ENCODE measurements at places on chromosomes 1 and 21.

GRCh38 chr21:27101523-27101922 lies 134.6 kb upstream of the ADAMTS5 start:
- peak; percentile 24 for DNase-seq

- DNase-seq = no peak
These were observed 151.1 kb downstream of the ZNF281 start for GRCh38 chr1:200258447-200259375.

DNA sequence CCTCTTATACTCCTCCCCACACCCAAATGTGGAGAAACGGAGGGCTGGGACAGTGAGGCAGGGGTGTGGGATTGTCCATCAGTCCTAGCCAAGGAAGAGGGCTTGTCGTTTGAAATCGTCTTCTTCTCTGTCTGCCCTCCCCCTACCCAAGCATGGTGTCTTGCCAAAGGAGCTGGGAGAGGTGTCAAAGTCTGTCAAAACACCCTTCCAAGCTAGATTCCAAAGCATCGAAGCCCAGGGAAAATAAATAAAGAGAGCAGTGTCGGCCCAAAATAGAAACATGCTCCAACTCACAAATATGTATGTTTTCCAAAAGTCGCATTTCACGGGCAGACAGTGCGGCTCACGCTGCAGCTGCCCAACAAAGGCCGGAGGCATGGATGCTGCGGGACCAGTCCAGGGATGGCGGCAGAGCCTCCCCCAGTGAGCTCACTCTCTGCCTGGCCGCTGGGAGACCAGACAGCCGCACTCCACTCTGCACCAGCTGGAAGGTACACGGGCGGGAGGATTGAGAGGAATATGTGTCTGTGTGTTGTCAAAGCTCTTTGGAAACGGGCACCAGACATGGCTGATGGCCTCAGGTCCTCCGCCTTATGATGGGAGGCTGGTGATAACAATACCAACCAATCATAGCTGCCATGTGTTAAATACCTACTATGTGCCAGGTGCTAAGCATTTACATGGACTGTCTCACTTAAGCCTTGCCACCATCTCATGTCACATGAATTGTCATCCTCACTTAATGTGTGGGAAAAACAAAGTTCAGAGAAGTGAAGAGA lies 3.9 kb downstream of the DISP3 start:
- no peak for DNase-seq

- no peak for DNase-seq
These were observed 945.5 kb downstream of the TTLL7 start for GRCh38 chr1:83053446-83053845.

DNA sequence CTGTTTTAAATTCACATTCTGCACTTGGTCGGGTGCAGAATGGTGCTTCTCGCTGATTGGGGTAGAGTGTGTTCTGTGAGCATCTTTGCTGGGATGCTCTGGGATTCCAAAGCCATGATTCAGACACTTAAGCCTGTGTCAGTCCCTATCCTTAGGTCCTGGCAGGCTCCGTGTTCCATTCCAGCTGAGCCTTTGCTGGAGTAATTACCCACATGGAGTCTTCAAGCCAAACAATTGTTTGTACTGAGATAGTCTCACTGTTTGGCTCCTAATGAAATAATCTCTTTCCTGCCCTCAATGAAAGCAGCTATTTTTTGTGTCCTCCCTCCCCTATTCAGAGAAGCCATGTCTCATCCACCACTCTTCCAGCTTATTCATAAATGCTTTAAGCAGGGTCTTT lies 18.7 kb downstream of the SMAP2 start:
- DNase-seq = no peak

DNA sequence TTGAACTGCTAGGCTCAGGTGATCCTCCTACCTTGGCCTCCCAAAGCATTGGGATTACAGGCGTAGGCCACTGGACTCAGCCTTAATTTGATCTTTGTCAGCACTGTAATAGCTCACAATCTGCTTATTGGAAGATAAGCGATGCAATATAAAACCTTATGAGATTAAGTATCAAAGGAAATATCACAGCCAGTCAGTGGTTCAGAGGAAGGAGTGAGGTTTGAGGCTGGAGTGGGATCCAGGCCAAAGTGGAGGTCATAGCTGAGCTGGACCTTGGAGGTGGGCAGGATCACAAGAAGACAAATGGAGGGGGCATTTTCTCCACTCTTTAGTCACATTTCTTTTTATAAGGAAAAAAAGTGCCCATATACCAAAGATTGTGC lies 228.5 kb downstream of the RHOU start:
- no peak for DNase-seq

- DNase-seq = no peak
These were observed 22.6 kb downstream of the PODN start for GRCh38 chr1:53084589-53084971.

DNA sequence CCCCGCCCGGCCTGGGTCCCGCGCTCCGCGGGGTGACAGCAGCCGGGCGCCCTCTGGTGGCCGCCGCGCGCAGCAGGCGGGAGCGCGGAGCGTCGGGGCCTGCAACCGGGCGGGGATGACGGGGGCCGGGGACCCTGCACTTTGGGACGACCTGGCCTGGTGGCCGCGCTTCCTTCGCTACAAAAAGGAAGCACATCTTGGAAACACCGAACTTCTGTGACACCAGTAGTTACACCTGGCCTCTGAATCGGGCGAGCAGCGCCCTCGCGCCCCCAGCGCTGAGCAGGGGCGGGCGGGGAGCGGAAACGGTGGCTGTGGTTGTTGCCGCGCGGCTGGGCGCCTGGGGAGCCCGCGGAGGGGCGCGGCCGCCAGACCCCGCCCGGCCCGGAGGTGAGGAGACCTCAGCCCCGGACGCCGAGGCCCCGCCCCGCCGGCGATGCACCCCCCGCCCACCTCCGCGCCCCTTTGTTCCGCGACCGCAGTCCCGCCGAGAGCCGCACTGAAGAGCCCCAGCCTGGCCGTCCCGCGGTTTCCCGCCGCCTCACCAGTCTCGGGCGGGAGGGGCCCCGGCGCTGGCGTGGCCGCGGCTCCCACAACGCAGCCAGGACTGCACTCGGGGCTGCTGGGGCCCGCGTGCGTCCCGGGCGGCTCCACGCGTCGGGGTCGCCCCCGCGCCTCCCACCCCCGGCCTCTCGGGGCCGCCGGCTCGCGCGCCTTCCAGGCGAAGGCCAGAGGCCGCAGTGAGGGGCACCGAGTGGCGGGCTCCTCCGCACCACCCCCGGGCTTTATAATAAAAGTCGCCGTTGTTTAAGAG lies 59.3 kb downstream of the H3-3A start:
- DNase-seq = no peak

DNA sequence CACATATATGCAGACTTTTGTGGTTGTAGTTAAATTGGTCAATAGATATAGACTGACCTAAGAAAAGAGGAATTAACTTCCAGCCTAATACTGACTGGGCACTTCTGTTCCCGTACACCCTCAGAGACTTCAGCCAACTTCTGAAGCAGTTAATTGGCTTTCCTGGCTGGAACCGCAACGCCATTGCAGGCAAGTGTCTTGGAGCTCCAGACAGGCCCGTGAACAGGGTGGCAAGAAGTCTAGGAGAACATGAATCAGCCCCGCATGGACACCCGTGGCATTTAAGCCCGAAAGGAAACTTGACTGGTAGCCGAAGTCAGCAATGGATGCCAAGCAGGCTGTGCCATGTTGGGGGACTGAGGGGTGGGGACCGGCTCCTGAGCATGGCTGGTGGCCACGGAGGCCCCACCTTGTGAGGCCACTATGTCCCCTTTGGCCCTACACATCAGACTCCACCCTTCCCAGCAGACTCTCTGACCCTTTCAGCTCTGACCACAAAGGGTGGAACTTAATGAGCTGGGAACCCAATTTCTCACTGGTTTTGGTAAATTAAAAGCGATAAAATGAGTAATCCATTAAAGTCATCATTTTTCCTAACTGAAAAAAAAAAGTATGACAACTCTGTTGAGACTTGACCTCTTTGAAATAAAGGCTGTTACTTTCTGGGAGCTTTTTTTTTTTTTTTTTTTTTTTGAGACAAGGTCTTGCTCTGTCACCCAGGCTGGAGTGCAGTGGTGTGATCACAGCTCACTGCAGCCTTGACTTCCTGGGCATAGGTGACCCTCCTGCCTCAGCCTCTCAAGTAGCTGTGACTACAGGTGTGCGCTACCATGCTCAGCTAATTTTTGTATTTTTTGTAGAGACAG lies 54.1 kb downstream of the RUNX1 start:
- DNase-seq = no peak

DNA sequence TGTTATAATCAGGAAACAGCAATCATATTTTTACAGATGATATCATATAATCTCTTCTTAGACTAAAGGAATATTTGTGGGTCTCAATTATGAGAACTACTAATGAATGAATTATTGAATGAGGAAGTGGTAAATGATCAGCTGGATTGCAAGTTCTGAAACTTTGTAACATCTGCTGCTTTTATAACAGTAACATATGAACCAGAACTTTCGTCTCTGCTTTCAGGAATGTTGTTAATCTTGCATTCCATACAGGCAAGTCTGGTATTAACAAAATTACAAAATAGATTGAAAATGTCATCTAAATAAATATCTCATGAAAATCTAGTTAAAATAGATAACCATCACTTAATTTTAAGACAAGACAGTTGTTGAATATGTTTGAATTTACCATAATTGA lies 110.5 kb upstream of the COL11A1 start:
- DNase-seq = no peak

DNA sequence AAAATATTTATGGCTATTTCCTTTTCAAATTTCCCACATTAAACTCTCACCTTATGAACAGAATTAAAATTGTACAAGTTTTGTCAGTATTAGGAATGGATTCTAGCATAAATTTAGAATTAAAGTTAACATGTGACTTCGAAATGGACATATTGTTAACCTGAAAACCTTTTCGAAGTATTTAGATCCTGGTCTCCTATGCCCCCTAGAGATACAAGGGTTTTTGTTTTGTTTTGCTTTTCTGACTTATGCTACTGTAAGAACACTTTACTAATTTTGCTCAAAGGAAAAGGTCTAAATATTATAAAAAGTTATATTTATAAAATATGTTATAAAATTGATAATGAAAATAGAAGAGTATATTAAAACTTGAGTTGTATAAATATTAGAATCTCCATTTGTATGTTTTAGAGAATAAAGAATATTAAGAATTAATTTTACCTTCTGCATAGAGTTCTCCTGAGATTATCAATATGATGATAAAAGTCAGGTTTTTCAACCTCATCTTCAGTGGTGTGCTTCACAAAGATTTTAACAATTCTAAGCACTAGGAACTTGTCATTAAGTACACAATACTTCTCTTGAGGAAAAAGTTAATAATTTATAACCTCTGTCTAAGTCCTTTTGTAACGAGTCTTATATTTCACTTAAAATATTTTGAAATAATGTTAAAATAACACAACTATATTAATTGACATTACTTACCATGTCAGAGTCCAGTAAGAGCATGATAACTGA lies at the start of gene F13B:
Gene F13B (minus strand): TSS at position 542 of the 738 bp plus-strand sequence. CDS start 37 bp downstream, at position 505.
- no peak for DNase-seq

GRCh38 chr1:212496682-212497081 lies 64.0 kb downstream of the NENF start:
- no peak for DNase-seq

- DNase-seq = no peak
These were observed 122.6 kb upstream of the C1orf174 start for GRCh38 chr1:4022715-4023114.

DNA sequence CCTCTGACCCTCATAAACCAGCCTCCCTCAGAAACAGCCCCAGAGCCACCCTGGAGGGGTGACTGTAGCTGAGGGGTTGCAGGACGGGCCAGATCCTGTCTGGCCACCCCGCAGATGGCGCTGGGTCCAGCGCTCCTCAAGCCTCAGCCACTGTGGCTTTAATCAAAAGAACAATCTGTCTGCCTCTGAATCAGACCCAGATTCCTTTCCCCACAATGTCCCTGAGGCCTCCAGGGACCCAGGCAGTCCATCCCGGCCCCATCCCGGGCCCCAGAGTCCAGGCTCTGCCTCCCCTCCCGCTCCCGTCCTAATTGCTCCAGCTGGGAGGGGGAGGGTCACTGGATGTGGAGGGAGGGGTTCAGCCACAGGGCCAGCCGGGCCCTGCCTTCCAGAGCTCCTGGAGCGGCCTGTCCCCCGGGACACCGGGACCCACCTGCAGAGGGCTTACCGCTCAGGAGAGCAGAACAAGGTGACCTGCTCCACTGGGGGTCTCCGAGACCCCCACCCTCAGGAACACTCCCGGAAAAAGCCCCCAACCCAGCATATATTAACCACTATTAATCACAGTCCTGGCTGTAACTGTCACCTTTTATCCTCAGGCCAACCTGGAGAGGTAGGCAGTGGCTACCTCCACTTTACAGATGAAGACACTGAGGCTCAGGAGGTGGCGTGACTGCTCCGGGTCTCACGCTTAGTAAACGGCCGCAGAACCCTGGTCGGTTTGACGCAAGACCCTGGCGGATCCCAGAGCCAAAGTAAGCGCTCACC lies 836 bp upstream of the FBLIM1 start:
- DNase-seq = no peak

- DNase-seq = no peak
These were observed 17.5 kb downstream of the CCT3 start for GRCh38 chr1:156320560-156320959.
